ENCODE measurements at places on chromosomes 16 and 17.

DNA sequence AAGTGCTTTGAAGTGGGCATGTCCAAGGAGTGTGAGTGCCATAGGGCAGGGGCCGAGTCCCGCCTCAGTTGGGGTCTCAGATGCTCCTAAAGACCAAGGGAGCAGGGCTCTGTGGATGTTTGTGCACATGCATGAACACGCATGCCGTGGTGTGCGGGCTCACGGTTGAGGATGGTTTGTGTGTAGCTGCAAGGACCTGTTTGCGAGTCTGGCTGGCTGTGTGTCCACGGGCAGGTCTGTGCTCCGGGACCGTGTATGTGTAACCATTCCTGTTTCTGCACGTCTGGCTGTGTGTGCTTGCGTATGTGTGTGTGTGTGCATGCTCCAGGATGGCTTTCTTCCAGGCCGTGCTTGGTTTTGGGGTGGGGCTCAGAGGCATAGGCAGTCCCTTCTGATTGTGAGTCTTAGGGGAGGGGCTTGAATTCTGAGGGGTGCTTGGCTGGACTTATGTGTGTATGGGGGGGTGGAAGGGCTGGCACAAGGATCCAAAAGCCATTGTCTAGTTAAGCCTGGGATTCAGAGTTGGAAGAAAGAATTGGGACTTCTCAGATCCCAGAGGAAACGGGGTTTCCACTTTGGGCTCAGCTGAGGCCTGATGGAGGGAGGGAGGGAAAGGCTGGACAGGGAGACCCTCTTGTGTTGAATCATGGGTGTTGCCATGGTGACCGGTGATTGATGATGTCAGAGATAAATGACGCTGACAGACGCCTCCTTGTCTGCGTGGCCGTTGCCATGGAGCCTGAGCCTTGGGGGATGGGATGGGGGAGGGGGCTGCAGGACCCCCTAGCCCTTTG lies 14.4 kb downstream of the GJD3 start:
- DNase-seq, result no peak
- H3K27me3 ChIP-seq, result no peaks in the 10 kb centered on the region
- H3K27ac ChIP-seq, result no peak overlapping the region
- H3K36me3 ChIP-seq, result peaks cover 18% of the 10 kb centered on the region

DNA sequence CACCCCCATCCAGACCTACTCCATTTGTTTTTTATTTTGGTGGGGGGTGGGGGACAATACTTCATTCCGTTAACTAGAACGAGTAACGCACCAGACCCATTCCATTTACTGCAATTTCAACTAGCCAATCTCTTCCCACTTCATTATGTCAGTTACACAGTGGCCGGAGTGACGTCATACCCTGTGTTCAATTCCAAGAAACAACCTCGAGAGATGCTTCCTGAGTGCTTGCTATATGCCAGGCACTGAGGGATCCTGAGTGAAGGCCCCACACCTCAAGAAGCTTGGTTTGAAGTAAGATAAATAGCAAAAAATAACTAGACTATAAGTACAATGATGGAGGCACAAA lies 9.1 kb upstream of the SIAH1 start:
- H3K36me3 ChIP-seq, result no peaks in the 10 kb centered on the region
- H3K27ac ChIP-seq, result no peak overlapping the region
- H3K27me3 ChIP-seq, result no peaks in the 10 kb centered on the region
- H3K4me1 ChIP-seq, result no peaks in the 10 kb centered on the region
- no peak for DNase-seq

DNA sequence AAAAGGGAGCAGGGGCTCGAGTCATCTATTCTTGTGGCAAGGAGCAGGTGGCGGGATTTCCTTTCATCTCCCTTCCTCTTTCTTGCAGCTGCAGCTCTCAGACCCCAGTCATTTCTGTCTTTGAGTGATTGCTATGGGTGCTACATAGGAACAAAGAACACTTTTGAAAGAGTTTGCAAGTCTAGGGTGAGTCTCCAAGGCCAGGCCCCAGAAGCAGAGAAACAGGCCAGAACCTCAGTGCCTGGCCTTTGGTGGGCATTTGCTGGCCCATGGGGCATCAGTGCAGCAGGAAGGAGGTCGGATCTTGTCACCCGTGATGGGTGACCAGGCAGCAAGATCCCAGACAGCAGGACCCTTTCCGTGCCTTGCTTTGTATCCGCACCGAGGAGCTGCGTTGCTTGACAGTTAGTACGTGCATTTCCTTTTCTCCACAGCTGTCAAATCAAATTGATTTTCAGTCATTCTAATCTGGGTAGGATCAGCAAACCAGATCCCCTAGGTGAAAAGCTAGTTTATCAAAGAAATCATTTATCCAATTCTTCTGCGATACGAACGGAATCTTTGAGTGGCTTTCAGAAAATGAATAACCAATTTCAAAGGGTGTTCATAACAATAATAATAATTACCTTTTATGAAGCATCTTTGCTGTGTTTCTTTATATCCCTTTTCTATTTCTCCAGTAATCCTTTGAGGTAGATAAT lies 244.6 kb upstream of the MAF start:
- H3K36me3 ChIP-seq, result no peaks in the 10 kb centered on the region
- no peaks in the 10 kb centered on the region for H3K4me1 ChIP-seq
- H3K27ac ChIP-seq, result peak overlapping the region; percentile 25
- H3K4me3 ChIP-seq, result no peak overlapping the region
- DNase-seq, result no peak

DNA sequence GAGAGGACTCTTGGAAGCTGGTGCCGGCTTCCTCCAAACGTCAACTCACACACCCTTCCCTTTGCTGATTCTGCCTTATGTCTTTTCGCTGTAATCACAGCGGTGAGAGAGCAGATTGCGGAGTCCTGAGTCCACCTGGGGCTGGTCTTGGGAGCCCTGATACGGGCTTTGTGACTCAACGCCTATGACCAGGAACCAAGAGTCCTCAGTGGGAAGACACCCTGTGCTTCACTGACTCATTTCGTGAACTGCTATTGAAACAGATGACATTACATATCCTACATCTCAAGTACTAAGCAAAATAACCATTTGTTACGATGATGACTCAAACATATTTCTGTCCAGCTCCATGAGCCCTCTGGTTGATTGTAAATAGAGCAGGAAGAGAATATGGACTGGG lies 90.7 kb upstream of the CREBBP start:
- H3K27me3 ChIP-seq, result no peaks in the 10 kb centered on the region
- H3K4me1 ChIP-seq, result no peaks in the 10 kb centered on the region
- H3K36me3 ChIP-seq, result no peaks in the 10 kb centered on the region
- no peak overlapping the region for H3K27ac ChIP-seq

DNA sequence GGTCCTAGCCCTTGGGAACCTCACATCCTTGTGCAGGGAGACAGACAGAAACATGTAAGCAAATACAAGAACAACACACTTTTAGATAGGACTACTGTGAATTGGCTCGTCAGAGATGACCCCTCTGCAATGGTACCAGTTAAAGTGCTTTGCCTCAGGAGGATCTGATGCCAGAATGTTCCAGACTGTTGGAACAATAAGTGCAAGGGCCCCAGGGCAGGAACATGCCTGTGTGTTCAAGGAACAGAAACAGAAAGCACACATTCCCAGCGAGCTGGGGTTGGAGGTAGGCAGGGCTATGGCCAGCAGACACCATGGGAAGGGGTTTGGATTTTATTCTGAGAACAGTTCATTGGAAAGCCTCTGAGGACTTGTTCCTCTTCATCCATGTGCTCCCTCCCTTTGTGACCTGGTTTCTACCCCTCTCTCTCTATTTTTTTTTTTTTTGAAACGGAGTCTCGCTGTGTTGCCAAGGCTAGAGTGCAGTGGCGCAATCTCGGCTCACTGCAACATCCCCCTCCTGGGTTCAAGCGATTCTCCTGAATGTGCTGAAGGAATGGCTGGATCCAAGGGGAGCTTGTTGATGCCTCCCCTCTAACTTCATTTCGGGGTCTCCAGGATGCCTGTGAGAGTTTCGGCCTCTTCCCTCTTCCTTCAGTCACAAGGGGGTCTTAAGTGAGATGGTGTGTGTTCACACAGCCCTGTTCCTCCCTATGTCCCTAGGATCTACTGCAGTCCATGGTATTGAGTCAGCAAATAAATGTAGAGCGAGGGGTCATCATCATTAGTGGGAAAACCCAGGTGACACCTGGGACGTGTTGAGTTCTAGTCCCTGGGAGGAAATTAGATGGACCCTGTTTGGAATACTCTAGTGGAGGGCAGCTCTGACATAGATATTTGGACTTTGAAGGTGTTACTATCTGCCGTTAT lies 6.4 kb downstream of the STAT5A start:
- H3K36me3 ChIP-seq, result peaks cover 24% of the 10 kb centered on the region
- no peaks in the 10 kb centered on the region for H3K27me3 ChIP-seq
- DNase-seq, result no peak

GRCh38 chr17:8946476-8946875 lies 19.0 kb downstream of the PIK3R5 start:
- no peaks in the 10 kb centered on the region for H3K27me3 ChIP-seq
- no peak for DNase-seq
- H3K4me3 ChIP-seq, result no peak overlapping the region

DNA sequence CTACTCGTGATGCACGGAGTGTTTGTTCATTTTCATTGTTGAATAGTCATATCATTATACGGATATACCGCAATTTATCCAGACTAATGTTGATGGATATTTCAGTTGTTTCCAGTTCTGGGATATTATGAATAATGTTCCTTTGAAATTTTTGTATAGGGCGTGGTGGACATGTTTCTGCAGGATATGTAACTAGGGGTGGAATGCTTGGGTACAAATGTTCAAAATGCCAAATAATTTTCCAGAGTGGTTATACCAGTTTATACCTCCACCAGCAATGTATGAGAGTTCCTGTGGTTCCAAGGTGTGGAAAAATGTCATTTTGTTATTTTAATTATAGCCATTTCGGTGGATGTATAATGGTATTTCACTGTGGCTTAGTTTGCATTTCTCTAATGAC lies 53.6 kb downstream of the NUP88 start:
- no peaks in the 10 kb centered on the region for H3K27me3 ChIP-seq
- H3K27ac ChIP-seq, result no peak overlapping the region
- peaks cover 33% of the 10 kb centered on the region for H3K36me3 ChIP-seq
- no peak for DNase-seq
- H3K4me1 ChIP-seq, result no peaks in the 10 kb centered on the region
- H3K4me3 ChIP-seq, result no peak overlapping the region

DNA sequence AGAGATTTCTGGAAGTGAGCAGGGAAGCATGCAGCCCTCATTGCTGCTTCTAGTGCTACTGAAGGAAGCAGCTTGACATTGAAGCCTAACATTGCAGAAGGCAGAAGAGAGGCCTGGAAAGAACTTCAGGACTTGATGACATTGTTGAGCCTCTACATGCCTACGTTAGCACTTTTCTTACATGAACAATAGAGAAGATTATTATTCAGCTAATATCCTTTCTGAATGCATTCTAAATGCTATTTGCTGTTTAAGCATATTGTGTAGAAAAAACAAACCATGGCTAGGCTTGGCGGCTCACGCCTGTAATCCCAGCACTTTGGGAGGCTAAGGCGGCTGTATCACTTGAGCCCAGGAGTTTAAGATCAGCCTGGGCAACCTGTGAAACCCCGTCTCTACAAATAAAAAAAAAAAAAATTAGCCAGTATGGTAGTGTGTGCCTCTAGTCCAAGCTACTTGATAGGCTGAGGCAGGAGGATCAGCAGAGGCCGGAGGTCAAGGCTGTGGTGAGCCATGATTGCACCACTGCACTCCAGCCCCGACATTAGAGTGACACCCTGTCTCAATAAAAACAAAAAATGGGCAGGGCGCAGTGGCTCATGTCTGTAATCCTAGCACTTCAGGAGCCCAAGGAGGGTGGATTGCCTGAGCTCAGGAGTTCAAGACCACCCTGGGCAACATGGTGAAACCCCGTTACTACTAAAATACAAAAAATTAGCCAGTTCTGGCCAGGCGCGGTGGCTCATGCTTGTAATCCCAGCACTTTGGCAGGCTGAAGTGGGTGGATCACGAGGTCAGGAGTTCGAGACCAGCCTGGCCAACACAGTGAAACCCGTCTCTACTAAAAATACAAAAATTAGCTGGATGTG lies 2.2 kb upstream of the AURKB start:
- no peaks in the 10 kb centered on the region for H3K36me3 ChIP-seq
- H3K4me3 ChIP-seq, result no peak overlapping the region
- DNase-seq, result no peak
- H3K27me3 ChIP-seq, result no peaks in the 10 kb centered on the region
- peaks cover 12% of the 10 kb centered on the region for H3K4me1 ChIP-seq

DNA sequence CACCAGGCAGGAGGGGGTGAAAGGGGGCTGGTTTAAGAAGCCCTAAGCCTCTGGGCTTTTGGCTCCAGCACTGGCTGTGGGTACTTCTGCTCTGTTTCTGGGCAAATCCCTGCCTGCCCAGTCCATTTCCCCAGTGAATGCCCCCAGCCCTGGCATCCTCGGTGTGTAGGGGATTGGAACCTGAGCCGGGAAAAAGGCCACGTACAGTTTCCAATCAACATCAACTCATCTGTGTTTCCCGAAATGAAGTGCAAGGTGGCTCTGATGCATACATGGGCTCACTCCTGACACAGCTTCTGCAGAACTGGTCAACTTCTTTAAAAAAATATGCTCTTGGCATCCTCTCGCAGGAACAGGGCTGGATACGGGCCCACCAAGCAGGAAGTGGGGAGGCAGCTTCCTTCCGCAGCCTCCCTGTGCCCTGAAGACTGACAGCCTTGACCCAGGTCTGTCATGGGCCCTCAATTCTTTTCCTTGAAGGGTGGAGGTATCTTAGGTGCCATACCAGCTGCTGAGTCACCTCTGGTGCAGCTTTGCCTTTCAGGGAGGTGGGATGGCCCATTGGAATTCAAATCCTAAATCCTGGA lies 73.3 kb downstream of the N4BP1 start:
- DNase-seq, result no peak
- no peak overlapping the region for H3K27ac ChIP-seq
- H3K4me1 ChIP-seq, result peaks cover 12% of the 10 kb centered on the region
- H3K4me3 ChIP-seq, result no peak overlapping the region
- no peaks in the 10 kb centered on the region for H3K27me3 ChIP-seq
- H3K36me3 ChIP-seq, result peaks cover 8% of the 10 kb centered on the region

DNA sequence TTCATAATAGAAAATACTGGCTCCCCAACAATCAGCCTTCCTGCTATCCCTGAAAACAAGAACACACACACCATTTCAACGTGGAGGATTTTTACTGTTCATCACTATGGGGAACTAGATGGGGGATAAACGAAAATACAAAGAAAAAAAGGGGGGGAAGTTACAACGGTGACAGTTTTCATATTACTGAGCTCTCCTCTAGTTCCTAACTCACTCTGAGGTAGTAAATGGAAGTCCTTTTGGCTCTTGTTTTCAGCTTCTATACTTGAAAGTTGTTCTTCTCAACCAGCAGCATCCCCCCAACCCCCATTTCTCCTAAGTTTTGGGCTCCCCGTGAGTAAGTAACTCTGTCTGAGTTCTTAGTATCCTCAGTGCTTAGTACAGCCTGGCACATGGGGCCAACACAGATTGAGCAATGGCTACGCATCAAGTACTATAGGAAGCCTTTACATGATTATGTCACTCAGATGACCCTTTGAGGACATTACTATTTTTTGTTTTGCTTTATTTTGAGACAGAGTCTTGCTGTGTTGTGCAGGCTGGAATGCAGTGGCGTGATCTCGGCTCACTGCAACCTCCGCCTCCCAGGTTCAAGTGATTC lies 4.2 kb upstream of the CORO7 start:
- no peak overlapping the region for H3K4me3 ChIP-seq
- H3K27me3 ChIP-seq, result no peaks in the 10 kb centered on the region
- H3K36me3 ChIP-seq, result no peaks in the 10 kb centered on the region
- no peak for DNase-seq

Measured in CD8-positive, alpha-beta memory T cell (primary cell).